Neural cell (in vitro differentiated cells): ENCODE measurements at places on chromosomes 11 and 22. TPM values are rescaled to one million over a fixed set of nuclear protein-coding genes. Genes with fewer than 3 reads are reported as not detected.

Gene CRYBB2
- 2.4 TPM in 1 of 2 replicates, not detected in the other for polyA plus RNA-seq

Gene PARVG
- polyA plus RNA-seq: not detected in 2 replicates

Gene BDNF
- polyA plus RNA-seq: not detected in 2 replicates

Gene RCE1
- polyA plus RNA-seq: 50.5 and 58.2 TPM in 2 replicates

Gene ABCG4
- polyA plus RNA-seq: 1.5 and 3.0 TPM in 2 replicates

Gene TOLLIP
- polyA plus RNA-seq: 24.1 and 31.4 TPM in 2 replicates

Gene APLNR
- not detected in 2 replicates for polyA plus RNA-seq

Gene GRM5
- polyA plus RNA-seq: 11.8 and 11.9 TPM in 2 replicates

Gene TST
- 5.4 and 5.8 TPM in 2 replicates for polyA plus RNA-seq

Gene HORMAD2
- 1.2 TPM in 1 of 2 replicates, not detected in the other for polyA plus RNA-seq

Gene NRXN2
- 68.0 and 99.8 TPM in 2 replicates for polyA plus RNA-seq

Gene DCHS1
- 30.1 and 42.4 TPM in 2 replicates for polyA plus RNA-seq

Gene C11orf97
- 0.47 TPM in 1 of 2 replicates, not detected in the other for polyA plus RNA-seq

Gene ADORA2A
- polyA plus RNA-seq: 2.9 and 6.7 TPM in 2 replicates

Gene MOGAT2
- not detected in 2 replicates for polyA plus RNA-seq

Gene P2RX6
- 0.17 and 0.48 TPM in 2 replicates for polyA plus RNA-seq

Gene MUC2
- not detected in 2 replicates for polyA plus RNA-seq

Gene MIAT
- polyA plus RNA-seq: 529 and 710 TPM in 2 replicates

Gene SERPING1
- 0.22 TPM in 1 of 2 replicates, not detected in the other for polyA plus RNA-seq

Gene CCDC34
- 8.3 and 13.3 TPM in 2 replicates for polyA plus RNA-seq

Gene PRSS23
- 2.7 and 3.6 TPM in 2 replicates for polyA plus RNA-seq

Gene SOX6
- 2.2 and 3.3 TPM in 2 replicates for polyA plus RNA-seq

Gene MS4A6A
- not detected in 2 replicates for polyA plus RNA-seq

Gene GAL3ST1
- polyA plus RNA-seq: 1.6 TPM in 1 of 2 replicates, not detected in the other

Gene KCTD14
- polyA plus RNA-seq: 0.32 and 2.0 TPM in 2 replicates

Gene TNNI2
- not detected in 2 replicates for polyA plus RNA-seq

Gene MLC1
- not detected in 2 replicates for polyA plus RNA-seq

Gene RASGRP2
- polyA plus RNA-seq: 4.5 and 13.9 TPM in 2 replicates

Gene SUSD2
- 0.20 and 0.36 TPM in 2 replicates for polyA plus RNA-seq

Gene OR6A2
- polyA plus RNA-seq: 0.05 TPM in 1 of 2 replicates, not detected in the other

Gene TMEM191C
- 68.3 and 81.8 TPM in 2 replicates for polyA plus RNA-seq

Gene TPBGL
- polyA plus RNA-seq: not detected in 2 replicates

Gene TRAF6
- 7.5 and 9.0 TPM in 2 replicates for polyA plus RNA-seq

Gene SCGB2A2
- polyA plus RNA-seq: not detected in 2 replicates

Gene CCDC86
- polyA plus RNA-seq: 0.16 and 1.3 TPM in 2 replicates

Gene ARHGAP20
- polyA plus RNA-seq: 1.2 and 1.8 TPM in 2 replicates

Gene ANKK1
- polyA plus RNA-seq: not detected in 2 replicates

Gene PHOX2A
- not detected in 2 replicates for polyA plus RNA-seq

Gene CRYBA4
- not detected in 2 replicates for polyA plus RNA-seq

Gene PAMR1
- 0.48 and 0.56 TPM in 2 replicates for polyA plus RNA-seq

Gene OR5D14
- not detected in 2 replicates for polyA plus RNA-seq

Gene C11orf42
- polyA plus RNA-seq: not detected in 2 replicates

Gene SLC37A2
- polyA plus RNA-seq: 0.12 and 0.14 TPM in 2 replicates

Gene RSF1
- polyA plus RNA-seq: 19.1 and 23.4 TPM in 2 replicates
